Midbrain (tissue), 1 donor: ENCODE measurements at places on chromosomes 13 and 19.

DNA sequence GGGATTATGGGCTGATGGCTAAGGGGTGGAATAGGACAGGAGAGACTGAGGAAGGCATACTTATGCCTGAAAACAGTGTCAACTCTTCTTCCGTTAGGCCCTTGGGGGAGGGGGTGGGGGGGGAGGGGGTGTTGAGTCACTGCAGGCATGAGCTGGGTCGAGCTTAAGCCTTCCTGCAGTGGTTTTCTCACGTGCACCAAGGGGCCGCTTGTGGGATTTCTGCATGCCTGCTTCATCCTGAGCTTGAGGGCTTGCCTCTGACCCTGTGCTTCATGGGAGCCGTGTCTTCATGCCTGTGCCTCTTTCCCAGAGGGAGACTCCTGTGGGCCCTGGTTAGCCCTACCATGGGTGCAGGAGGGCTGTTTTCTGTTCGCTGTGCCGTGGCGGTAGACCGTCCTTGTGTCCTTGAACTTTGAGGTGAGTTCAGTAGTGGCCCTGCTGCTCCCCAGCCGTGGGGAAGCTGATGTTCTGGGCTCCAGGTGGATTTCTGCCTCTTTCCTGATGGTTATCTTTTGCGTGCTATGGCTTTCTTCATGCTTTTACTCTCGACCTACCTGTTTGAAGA is 186.1 kb downstream of the PCCA start:
- DNase-seq: no peak

DNA sequence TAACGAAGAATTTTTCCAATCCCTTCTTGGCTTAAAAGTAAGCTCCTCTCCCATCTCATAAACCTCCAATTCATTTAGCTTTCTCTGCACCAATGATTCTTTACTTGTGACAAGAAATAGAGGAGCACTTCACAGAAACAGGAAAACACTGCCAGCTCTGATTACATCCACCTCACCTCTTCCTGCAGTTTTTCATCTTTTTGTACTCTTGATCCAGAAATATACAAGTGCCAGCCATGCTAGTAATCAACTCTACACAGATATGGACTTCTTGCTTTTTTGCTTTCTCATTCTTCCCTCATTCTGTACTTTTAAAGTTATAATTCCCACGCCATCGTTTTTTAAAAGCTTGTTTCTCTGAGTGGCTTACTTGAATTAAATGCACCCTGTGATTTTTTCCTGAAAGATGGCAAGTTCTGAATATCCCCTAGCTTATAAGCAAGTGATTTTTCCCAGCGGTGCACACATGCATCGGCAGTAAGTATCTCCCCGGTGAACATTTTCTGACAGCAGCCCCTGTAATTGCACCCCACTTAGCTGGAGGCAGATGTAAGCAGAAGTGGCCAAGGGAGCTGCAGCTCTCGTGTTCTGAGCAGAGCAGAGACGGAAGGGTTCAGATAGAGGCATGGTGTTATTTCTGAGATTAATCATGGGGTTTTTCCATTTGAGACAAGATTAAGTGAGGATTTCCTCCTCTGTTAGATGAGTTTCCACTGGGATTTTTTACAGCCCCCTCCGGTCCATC is 340.7 kb downstream of the SLC7A1 start:
- DNase-seq: no peak

DNA sequence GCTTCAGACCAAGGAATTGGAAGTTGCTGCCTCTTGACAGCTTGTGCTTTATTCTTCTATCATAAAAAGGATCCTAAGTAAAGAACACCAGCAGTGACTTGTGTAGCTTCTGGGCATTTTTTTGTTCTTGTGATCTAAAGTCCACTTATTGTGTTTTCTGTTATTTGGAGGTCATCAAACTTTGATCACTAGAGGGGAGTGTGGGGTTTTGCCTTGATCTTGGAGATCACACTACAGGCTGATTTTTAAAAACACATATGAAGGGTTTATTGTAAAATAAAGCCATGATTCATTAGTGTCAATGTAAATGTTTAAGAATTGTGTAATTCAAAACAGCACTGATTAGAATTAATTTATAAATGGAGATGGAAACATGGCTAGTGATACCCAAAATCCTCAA is 328.7 kb upstream of the EDNRB start:
- no peak for DNase-seq

DNA sequence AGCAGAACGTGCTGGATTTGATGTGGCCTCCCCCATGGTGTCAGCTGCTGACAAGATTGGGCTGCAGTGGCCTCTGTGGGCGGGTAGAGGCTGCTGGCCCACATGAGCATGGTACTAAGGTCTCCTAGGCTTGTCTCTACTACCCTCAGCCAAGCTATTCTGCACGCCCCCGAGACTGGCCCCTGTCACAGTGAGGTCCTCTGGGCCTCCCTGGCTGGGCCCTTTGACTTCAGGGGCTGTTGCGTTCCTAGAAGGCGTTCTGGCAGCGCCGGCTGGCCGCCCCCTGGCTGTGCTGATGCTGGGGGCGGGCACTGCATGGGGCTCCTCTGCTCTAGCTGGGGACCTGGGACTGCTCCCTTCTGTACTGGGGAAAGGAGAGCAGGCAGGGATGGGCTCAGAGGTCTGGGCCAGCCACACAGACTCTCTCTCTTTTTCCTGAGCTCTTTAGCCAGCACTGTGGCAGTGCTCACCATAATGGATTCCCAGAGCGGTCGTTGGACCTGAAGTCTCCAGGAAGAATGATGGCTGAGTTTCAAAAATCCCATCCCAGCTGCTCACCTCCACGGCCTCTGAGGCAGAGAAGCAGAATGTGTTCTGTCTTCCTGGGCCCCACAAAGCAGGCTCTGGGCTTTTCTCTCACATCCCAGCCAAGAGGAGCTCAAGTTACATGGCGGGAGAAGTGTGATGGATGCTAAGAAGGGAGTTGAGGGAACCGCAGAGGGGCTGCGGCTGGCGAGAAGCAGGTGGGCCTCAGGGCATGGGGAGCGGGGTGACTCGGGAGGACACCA is 32.3 kb downstream of the TSSK6 start:
- DNase-seq: no peak

GRCh38 chr19:54207983-54208783 is 7.5 kb downstream of the RPS9 start:
- DNase-seq: peak; percentile 69

DNA sequence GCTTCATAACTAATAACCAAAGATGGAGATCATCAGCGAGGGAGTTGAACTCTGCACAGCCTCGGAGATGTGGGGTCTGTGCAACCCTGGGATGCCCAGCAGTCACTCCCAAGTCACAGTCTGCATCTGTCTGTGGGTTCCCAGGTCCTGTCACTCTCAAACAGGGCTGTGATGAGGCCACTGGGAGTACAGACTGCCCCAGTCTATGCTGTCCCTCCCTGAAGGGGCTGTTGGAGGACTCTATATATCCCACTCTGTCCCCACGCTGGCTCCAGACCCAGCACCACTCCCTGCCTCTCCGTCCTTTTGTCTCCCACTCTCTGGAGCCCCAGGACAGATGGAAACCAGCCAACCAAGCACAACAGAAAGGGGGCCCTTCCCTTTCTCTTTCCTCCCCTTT is 26.2 kb upstream of the C13orf42 start:
- no peak for DNase-seq

- DNase-seq: no peak
Measured at GRCh38 chr13:50357586-50358118, 342.4 kb downstream of the KCNRG start.

GRCh38 chr19:8392017-8392591 is 1.9 kb downstream of the RAB11B start:
- peak; percentile 67 for DNase-seq
